CD4-positive, alpha-beta T cell treated with Interleukin-10 for 1 hour (primary cell): ENCODE measurements at places on chromosomes 1 and 21.

DNA sequence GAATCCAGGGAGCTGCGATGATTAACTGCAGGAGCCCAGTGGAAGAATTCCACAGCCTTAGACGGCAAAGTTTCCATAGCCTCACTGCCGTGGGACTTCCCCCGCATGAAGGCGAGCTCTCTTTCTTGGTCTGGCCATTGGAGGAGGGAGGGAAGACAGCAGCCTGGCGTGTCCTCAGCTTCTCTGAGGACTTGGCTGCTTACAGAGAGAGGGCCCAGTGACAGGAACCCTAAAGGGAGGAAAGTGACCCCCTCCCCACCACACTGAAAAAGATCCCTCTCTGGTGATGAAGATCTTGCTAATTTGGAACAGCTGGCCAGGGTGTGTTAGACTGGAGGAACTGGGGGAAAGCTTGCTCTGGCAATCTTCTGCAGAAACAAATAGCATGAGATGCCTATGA is 41.0 kb downstream of the ATP2B4 start:
- no peak for DNase-seq

GRCh38 chr1:107009281-107009680 is 47.2 kb upstream of the PRMT6 start:
- DNase-seq: no peak

- no peak for DNase-seq
These were observed 234.9 kb downstream of the ZP4 start for GRCh38 chr1:237655778-237656177.

DNA sequence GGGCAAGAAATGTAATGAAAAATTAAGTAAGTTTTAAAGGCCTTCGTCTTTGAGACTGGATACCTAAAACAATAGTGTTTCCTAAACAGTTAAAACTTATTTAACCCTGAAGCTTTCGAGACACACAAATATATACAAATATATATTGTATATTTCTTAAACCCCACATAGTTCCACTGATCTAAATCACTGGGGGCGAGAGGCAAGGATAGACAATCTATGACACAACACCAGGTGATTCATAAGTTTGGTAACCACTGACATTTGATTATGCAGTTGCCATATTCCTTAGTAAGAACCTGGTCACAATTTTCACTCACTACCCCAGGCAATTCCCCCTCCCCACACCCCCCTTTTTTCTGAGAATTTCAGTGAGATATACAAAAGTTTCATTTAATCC is 55.3 kb upstream of the BOLA1 start:
- peak; percentile 21 for DNase-seq

- no peak for DNase-seq
These were observed 25.4 kb downstream of the TEX35 start for GRCh38 chr1:178538192-178538916.

DNA sequence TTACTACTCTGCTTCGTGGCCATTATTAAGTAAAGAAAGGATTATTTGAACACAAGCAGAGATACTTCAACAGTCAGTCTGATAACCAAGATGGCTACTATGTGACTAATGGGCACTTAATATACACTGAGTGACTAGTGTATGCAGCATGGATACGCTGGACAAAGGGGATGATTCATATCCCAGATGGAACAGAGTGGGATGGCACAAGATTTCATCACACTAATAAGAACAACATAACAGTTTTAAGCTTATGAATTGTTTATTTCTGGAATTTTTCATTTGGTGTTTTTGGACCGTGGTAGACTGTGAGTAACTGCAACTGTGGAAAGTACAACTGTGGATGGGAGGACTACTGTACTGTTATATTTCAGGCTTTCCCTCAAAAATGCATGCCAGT is 9.4 kb downstream of the ZCCHC17 start:
- no peak for DNase-seq

DNA sequence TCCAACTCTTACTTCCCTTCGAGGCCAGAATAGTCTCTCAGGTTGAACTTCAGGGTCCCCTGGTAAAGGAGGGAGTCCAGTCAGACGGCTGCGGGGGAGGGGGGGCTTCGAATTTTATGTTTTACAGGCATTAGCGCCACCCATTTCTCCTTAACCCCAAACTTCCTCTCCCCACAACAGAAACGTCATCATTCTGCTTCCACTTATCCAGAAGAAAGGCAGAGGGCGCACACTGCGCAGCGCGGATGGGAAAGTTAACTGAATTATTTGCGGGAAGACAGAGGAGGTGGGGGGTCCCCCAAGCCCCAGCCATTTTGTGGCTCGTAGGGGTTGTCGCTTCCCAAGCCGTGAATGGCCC is 529 bp upstream of the PRMT2 start:
- peak; percentile 71 for DNase-seq

DNA sequence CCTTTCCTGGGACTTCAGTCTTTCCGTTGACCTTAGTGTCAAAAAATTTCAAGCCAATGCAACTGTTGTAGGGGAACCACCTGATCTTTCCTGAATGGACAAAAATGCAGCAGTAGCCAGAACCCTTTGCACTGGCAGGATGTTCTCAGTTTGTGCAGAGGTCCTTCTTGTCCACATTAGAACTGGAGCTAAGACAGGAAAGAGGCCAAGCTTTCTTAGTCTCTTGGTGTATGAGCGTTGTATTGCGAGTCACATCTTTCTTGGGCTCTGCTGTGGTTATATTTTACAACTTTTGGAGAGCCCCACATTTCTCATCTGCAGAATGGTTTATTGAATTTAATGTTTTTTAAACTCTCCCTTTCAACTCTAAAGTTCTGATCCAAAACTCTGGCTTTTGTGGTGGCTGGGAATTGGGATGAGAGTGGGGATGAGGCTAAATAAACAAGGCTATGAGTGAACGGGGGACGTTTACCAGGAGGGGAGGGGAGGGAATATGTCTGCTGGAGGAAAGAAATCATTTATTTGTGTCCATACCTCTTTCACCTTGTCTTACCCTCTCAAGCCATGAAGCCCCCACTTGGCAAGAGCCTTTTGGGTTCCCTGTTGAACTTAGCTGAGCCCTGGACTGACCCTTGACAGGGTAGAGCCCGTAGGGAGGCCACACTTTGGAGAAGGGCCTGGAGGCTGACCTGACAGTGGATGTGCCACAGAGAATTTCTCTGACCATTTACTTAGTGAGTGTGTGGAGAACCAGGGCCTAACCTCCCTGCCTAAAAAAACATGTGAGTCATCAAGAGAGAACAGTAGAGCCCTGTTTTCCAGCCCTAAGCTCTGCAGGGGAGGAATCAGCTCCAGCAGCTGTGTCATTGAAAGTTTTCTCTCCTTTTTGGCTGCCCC is 586 bp downstream of the CHI3L2 start:
- no peak for DNase-seq

DNA sequence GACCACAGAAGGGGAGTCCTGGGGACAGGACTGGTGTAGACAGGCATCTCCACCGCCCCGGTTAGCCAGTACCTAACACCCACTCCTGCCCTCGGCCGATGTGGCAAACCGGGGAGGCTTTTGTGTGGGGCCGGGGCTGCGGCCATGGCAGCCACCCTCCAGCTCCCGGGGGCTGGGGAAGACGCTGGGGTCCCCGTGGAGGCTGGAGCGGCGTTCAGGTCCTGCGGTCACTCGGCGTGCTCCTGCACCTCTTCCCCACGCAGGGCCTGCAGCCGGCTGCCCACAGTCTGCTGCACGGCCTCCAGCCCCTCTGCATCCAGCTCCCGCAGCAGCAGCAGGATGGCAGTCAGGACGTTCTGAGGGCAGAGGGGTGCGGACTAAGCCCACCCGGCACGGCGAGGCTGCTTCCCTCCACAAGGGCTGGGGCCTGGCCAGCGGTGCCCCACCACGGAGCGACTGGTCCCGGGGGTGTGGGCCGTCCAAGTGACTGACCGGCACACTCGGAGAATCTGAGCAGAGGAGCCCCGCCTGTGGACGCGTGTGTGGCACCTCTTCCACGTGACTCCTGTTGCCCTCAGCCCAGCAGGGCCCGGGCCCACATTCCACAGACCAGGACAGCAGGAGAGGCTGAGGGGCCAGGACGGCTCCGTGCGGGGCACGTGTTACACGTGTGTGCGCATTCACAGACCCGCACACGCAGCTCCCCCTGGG is 9.1 kb downstream of the CFAP410 start:
- no peak for DNase-seq

- no peak for DNase-seq
These were observed 107.6 kb downstream of the ETS2 start for GRCh38 chr21:38913120-38913892.

DNA sequence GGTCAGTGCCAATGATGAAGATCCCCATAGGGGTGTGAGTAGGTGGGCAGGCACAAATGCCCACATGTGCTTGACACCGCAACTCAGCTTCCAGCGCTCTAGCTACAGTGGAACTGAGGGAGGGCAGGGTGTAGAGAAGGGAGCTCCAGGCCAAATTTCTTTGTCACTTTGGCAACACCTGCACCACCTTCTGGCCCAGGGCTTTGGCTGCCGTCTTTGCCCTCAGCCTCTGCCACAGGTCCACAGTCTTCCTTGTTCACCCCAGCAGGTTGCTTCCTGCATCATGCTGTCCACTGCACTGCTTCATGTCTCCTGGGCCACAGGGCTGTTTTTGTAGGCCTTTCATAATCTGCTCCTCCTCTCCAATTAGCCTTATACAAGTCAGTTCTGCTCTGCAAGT is 20.4 kb upstream of the FMOD start:
- no peak for DNase-seq

- DNase-seq: no peak
These were observed 48.2 kb downstream of the NEK2 start for GRCh38 chr1:211627259-211627658.

DNA sequence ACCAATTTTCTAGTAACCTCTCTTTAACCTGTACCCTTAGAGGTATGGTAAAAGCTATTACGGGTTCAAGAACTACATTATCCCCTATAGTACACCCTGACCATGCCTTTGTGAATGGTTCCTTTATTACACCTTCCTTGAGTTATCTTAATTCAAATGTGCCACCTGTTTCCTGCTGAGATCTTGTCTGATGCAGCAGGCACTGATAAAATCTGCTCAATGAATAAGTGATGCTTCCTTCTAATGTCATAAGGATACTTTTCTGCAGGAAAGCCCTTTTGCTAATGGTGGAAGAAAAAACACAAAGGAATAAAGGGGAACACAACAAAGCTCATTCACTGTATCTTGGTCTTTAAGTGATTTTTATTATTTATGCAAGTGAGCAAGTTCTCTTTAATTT is 25.8 kb downstream of the INTS7 start:
- no peak for DNase-seq

- DNase-seq: no peak
These were observed 85.2 kb downstream of the UCHL5 start for GRCh38 chr1:192973988-192974387.

- DNase-seq: no peak
These were observed 74.9 kb downstream of the CCDC18 start for GRCh38 chr1:93255222-93256079.

GRCh38 chr21:41970751-41971653 is 17.2 kb upstream of the C2CD2 start:
- DNase-seq: no peak

- no peak for DNase-seq
These were observed 688.1 kb downstream of the PLA2G4A start for GRCh38 chr1:187516874-187517273.

- no peak for DNase-seq
These were observed 66.9 kb downstream of the NFIA start for GRCh38 chr1:61149010-61149860.

DNA sequence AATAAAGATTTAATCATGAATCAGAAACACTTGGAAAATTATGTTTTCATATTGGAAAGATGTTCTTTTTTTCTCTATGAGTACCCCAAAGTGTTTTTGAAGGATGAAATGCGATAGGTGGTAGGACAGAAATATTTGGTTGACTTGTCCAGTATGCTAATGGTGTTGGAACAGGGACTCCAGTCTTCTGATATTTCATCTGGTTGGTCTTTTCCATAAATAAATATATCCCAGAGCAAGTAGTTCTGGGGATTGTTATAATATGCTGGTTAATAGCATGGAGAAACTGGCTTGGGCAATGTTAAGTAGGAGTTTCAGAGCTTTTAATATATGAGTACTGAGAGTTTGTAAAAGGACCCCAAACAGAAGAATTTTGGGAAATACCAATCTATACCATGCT is 8.7 kb downstream of the PGM1 start:
- DNase-seq: no peak

GRCh38 chr21:34670220-34670961 is 1.6 kb downstream of the CLIC6 start:
- DNase-seq: no peak

GRCh38 chr1:26046246-26047095 is 553 bp upstream of the SLC30A2 start:
- no peak for DNase-seq

DNA sequence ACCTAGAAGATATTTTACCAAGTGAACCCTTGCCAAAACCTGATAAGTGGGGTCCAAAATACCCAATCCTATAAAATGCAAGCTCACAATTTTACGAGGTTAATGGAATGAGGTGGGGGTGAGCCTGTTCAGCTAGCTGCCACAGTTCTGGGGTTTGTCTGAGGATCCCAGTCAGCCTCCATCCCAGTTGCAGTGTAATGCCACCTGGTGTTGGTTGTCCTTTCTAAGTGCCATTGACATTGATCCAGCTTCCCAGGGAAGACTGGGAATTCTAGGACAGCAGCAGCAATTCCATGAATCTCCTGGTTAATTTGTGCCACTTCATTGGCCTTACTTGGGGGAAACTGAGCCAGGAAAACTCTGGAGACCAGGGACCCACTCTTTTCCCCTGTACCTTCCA is 298.3 kb downstream of the RWDD3 start:
- DNase-seq: no peak

GRCh38 chr1:220956501-220957232 is 77.4 kb downstream of the HLX start:
- DNase-seq: no peak

DNA sequence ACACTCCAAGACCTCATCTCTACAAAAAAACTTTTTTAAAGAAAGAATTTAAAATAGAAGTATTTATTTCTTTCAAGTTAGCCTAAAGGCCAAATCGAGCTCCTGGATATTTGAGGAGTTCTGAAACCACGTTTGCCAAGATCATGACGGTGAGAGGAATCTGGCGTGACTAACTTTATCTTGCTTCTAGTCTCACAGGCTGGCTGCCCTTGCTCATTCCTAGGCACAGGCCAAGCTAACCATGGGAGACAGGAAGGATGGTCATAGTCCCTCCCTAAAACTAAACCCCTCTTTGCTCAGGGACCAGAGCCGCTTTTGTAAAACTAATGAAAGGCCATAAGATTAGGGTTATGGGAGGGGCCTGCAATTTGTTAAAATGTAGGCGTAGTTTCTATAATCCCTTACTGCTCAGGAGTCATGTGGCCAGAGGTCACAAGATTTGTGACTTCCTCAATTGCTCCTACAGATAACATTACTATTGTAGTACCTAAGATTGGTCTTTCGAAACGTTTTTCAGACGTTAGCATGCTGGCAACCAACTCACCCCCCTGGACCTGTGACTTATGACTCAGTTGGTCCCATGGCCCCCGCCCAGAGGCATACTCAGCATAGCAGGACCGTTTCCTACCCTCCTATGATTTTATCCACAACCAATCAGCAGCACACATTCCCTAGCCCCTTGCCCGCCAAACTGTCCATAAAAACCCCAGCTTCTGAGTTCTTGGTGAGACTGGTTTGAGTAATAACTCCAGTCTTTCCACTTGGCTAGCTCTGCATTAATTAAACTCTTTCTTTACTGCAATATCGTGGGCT is 425.0 kb downstream of the SMYD3 start:
- DNase-seq: no peak
